T-helper 1 cell (primary cell): ENCODE measurements at places on chromosomes 4 and X.

GRCh38 chrX:65017451-65017850 is 41.2 kb upstream of the ZC4H2 start:
- no peak for DNase-seq

DNA sequence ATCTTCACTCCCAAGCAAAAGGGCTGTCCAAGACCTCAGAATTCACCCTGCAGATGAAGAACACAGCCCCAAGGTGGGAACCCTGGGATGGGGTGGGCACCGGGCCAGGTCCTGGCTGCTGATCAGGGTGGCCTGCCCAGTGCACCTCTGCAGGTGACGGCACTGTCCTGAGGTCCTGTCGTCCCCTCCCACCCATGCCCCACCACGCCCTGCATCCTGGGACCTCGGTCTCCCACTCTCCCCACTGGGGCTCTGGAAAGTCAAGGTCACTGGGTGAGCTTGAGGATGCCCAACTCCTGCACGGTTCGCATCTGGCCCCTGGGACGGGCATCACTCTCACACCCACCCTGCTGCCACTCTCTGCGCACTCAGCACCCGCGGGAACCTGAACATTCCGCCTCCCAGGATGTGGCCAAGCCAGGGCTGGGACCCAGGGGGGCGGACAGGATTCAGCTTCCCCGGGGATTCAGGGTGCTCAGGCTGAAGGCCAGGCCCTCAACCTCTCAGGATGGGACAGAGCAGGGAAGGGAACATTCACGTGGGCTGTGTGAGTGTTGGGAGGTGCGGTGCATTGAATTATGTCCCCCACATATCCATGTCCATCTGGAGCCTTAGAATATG is 115.9 kb downstream of the CPZ start:
- DNase-seq = no peak

- DNase-seq = no peak
Measured at GRCh38 chr4:119763386-119763785, 134.8 kb upstream of the PDE5A start.

- no peak for DNase-seq
Measured at GRCh38 chr4:1802151-1802715, 9.1 kb downstream of the FGFR3 start.

- no peak for DNase-seq
Measured at GRCh38 chr4:52423967-52424366, 235.1 kb downstream of the USP46 start.

- no peak for DNase-seq
Measured at GRCh38 chr4:52554612-52555355, 104.3 kb downstream of the USP46 start.

DNA sequence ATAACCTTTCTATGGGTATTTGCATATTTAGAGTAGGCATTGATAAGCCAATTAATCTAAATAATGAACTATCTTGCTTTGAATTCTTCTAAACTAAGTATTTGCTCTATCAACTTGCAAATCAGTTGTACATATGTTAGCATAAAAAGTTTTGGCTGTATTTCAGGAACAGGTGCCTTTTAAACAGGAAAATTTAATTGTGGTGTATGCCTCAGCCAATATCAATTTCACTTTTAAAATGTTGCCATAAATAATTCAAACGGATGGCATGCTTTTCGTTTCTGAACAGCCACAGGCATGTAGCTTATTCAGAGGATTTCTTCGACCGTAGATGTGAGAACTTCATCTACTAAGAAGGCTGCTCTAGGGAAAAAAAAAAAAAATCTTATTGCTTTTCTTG is 99.9 kb downstream of the DCLK2 start:
- no peak for DNase-seq

- DNase-seq = no peak
Measured at GRCh38 chr4:83112678-83113428, 1.7 kb downstream of the PLAC8 start.

GRCh38 chrX:64456828-64457227 is 61.6 kb upstream of the MTMR8 start:
- no peak for DNase-seq

GRCh38 chr4:88775529-88775928 is 77.9 kb upstream of the NAP1L5 start:
- no peak for DNase-seq

DNA sequence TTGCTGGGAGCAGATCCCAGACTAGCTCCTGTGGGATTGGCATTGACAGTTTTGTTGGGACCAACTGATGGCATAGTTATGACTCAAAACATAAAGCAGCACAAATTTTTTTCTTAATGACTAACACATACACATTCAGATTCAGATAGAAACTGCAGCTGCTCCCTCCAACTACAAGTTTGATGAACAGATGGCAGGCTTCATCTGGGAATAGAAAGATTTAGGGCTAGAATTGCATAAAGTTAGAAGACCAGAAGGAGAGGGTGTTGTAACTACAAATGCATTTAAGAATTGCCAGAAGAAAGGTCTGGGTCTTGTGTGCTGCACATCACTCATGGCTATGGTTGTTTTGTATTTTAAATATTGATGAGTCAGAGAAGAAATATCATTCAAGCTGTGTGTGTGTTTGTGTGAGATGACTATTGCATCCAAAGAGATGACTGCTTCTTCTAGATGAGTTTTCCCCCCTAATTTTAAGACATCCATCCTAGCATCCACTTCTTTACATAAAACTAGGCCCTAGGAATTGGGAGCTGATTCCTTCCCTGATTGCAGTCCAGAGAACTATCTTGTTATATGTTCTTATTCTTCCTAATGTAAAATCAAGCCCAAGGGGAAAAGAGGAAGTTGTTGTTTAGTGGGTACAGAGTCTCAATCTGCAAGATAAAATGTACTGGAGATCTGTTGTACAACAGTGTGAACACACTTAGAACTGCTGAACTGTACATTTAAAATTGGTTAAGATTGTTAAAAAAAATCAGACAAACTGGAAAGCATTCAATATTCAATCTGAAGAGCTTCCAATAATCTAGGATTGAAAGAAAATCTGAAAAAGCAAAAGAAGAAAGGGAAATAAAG is 175.1 kb downstream of the PARM1 start:
- DNase-seq = no peak

DNA sequence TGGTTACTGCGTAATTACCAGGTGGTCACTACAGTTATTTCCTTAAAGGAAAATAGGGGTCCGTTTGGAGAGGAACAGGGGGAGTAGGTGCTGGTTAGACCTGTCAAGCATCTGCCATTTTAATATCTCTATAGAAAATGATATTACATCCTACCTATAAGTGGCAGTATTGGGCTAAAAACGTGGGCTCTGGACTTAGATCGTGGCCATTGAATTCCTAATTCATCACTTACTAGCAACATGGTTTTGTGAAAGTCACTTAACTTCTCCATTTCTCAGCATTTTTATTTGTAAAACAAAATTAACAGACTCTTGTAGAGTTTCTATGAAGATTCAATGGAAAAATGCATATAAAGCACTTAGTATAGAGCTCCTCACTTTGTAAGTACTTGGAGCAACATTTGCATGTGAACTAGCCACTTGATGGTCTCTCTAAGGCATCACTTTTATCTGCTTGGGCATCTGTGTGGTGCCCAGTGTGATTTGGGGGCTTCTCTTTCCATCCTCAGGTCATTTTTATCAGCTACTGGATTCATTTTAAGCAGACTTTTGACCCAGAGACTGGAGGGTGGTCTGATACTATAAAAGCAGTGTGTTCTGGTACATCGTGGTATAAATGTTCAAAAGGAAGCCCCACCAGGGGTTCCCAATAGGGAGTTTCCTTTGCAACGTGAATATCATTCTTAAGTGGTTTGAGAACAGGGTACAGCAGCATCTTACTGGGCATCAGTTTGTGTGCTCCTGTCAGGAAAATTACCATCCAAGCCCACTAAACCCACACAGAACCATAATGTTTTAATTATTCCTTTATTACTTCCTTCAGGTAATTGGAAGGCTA is 42.7 kb upstream of the RASSF6 start:
- DNase-seq = no peak

GRCh38 chr4:8710416-8710815 is 117.9 kb downstream of the CPZ start:
- DNase-seq = no peak

GRCh38 chr4:26741491-26741871 is 119.2 kb upstream of the STIM2 start:
- DNase-seq = no peak

GRCh38 chrX:53163436-53163835 is 61.6 kb downstream of the KDM5C start:
- DNase-seq = no peak

- no peak for DNase-seq
Measured at GRCh38 chrX:7389576-7389975, 241.6 kb upstream of the PUDP start.

GRCh38 chrX:69045616-69046345 is 119.5 kb downstream of the PJA1 start:
- DNase-seq = no peak

DNA sequence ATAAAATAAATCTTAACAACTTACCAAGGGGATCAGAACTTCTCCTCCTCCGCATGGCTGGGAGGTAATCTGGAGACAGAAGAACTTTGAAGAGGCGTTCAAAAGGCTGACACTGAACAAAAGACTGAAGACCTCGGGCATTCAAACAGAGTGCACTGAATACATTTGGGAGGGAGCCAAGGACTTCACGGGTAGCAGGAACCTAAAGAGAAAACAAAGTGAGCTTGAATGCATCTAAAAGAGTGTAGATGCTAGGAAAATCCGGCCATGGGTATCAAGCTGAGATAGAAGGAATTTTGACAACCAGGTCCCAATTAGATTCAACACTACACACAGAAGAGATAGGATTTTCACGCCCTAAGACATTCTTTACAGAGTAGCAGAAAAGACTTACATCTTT is 69.6 kb downstream of the HUWE1 start:
- DNase-seq = no peak

GRCh38 chrX:37686369-37686995 is 891 bp downstream of the XK start:
- DNase-seq = no peak

DNA sequence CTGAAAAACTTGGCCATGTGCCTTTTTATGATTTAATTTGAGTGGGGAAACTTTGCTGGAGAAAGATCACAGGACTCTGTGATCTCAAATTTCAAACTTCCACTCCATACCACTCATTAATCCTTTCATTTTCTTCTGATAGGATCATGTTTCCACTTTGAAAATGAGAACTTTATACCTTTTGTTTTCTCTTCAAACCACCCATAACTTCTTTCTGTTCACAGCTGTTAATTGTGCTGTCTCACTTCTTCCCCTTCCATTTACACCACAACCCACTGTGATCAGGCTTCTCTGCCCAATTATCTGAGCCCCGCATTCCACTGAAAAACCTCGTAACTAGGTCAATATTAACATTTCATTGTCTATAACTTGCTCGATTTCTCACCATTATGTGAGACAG is 47.0 kb upstream of the ARSJ start:
- DNase-seq = no peak

GRCh38 chrX:111521169-111521568 is 9.7 kb downstream of the SERTM2 start:
- DNase-seq = no peak

DNA sequence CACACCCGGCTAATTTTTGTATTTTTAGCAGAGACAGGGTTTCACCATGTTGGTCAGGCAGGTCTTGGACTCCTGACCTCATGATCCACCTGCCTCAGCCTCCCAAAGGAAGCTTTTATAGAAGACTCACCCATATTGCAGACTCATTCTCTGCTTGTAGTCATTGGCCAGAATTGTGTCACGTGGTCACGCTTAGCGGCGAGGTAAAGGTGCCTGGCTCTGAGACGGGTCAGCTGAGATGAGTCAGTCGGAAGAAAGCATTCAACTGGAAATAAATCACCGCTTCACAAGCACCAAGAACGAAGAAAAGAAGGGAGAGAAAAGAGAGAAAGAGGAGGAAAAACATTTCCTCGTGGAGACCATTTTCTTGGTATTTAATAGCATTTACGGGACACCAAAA is 218.8 kb upstream of the NOCT start:
- DNase-seq = no peak

DNA sequence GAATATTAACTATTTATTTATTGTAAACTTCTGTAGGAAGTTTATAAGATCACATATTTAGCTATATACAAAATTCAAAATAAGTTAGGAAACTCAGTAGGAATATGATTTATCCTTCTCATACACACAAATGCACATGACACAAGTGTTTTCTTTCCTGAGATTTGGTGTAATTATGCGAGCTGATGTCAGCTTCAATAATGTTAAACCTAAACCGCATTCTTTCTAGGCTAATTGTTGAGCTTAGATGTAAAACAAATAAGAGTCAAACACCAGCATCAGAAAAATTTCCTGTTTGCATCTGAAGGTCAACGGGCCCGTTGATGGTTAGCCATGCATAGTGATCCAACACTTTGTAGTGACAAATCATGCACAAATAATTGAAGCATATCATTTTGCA is 30.8 kb downstream of the RASGEF1B start:
- DNase-seq = no peak

- no peak for DNase-seq
Measured at GRCh38 chr4:148116969-148117368, 325.2 kb downstream of the NR3C2 start.

DNA sequence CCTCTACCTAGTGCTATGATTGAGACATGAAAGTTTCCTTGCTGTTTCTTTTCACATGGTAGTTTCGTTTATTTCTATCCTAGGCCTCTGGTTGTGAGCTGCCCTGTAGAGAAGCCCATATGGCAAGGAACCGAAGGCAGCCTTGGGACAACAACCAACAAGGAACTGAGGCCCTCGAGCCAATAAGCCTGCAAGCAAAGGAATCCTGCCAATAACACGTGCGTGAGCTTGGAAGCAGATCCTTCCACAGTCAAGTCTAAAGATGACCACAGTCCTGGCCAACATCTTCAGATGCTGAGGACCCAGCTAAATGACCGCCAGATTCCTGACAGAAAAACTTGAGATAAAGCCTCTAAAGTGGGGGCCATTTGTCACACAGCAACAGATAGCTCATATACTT is 100.4 kb upstream of the FAM9B start:
- DNase-seq = no peak

DNA sequence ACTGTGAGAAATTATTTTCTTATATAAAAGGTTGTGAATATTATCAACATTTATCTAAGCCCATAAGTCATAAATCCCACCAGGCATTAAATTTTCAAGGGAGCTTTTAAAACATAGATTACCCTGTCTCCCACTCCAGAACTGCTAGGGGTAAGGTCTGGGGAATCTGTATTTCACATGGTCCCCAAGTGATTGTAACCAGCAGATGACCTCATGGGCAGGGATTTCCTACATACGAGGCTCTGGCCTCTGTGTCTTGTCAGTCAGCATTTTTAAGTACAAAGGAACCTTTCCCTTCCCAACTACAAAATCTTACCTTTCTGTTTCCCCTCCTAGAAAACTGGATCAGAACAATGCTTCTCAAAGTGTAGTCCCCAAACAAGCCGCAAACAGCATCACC is 188.6 kb downstream of the TSPAN5 start:
- DNase-seq = no peak

DNA sequence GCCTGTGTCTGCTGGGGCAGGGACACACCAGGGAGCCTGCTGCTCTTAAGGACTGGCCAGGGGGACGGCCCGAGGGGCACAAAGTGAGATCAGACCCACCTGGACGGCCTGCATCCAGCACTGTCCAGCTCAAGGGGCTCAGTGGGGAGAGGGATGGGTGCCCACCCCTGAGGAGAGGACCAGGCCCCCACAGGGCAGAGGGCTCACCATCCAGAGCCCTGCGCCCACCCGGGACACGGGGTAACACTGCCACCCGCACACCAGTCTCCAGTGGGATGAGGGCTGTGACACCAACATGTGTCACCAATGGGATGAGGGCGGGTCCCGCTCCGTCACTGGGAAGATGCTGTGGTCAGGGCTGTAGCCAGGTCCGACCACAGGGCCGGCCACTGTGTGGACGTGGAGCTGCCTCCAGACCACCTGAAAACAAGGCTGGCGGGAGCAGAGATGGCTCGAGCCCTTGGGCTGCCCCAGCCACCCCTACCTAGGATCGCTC is 13.2 kb downstream of the DGKQ start:
- no peak for DNase-seq

GRCh38 chr4:86015412-86016350 is 344.2 kb downstream of the MAPK10 start:
- no peak for DNase-seq
